ENCODE measurements at places on chromosomes 4 and X. TPM values are rescaled to one million over a fixed set of nuclear protein-coding genes. Genes with fewer than 3 reads are reported as not detected.

DNA sequence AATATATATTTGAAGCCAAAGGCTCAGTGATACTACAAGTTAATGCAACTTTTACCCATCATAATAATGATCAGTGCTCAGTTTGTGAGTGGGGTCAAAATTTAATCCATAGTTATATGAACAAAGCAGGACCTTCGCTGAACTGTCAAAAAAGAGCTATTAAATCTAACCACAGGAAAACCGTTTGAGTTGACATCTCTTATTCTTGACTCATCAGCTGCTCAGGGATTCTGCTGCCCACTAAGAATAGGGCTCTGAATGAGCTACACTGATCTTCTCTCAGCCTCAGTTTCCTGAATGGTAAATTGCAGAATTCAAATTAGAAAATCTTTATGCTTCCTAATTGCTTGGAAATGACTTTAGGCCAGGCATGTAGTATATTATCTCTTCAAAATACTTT, 44.9 kb upstream of the NAP1L5 start:
- peak; percentile 36 for DNase-seq
- H3K4me3 ChIP-seq: no peak overlapping the region
- H3K27me3 ChIP-seq: no peaks in the 10 kb centered on the region
- H3K27ac ChIP-seq: no peak overlapping the region
- H3K36me3 ChIP-seq: peaks cover 6% of the 10 kb centered on the region

- DNase-seq: no peak
- no peaks in the 10 kb centered on the region for H3K36me3 ChIP-seq
- no peak overlapping the region for H3K27ac ChIP-seq
- H3K4me1 ChIP-seq: peaks cover 25% of the 10 kb centered on the region
- H3K4me3 ChIP-seq: no peak overlapping the region
Observed at GRCh38 chr4:139917896-139918295, 236.1 kb downstream of the MAML3 start.

DNA sequence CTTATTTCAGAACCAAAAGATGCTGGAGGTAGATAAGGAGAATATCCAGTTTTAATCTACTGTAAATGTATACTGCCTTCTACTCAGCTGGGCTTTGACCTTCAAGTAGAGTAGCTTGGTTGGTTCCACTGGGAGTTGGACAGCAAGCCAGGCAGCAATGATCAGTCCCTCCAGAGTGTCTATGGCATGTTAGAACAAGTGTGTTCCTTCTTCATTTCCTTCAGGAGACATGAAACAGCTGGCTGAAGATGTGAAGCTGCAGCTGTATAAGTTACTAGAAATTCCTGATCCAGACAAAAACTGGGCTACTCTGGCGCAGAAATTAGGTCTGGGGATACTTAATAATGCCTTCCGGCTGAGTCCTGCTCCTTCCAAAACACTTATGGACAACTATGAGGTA, 111.1 kb downstream of the NFKB1 start:
- no peak overlapping the region for H3K4me3 ChIP-seq
- peaks cover 47% of the 10 kb centered on the region for H3K36me3 ChIP-seq
- no peak for DNase-seq
- no peaks in the 10 kb centered on the region for H3K27me3 ChIP-seq

GRCh38 chr4:106299977-106300376, 16.0 kb downstream of the TBCK start:
- no peaks in the 10 kb centered on the region for H3K27me3 ChIP-seq
- H3K4me1 ChIP-seq: no peaks in the 10 kb centered on the region
- no peak for DNase-seq
- peaks cover under 1% of the 10 kb centered on the region for H3K36me3 ChIP-seq
- H3K4me3 ChIP-seq: no peak overlapping the region
- no peak overlapping the region for H3K27ac ChIP-seq

The ABCE1 gene
- 70.7 TPM for total RNA-seq

The ETDB gene
- total RNA-seq: not detected

DNA sequence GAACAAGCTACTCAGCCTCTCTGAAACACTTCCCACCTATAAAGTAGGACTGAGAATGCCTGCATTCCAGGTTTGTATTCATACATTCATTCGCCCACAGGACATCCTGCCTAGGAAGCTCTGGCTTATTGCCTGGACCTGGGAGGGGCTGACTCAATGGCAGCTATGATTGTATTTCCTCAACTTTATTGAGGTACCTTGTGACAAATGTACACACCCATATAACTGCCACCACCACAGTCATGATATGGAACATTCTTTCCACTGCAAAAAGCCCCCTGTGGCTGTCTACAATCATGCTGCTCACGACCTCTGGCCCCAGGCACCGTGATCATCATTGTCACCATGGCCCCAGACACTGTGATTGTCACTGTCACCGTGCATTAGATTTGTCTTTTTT, 68.3 kb downstream of the ABLIM2 start:
- no peak overlapping the region for H3K4me3 ChIP-seq
- no peaks in the 10 kb centered on the region for H3K27me3 ChIP-seq
- H3K4me1 ChIP-seq: peaks cover 6% of the 10 kb centered on the region
- H3K36me3 ChIP-seq: no peaks in the 10 kb centered on the region
- no peak overlapping the region for H3K27ac ChIP-seq

DNA sequence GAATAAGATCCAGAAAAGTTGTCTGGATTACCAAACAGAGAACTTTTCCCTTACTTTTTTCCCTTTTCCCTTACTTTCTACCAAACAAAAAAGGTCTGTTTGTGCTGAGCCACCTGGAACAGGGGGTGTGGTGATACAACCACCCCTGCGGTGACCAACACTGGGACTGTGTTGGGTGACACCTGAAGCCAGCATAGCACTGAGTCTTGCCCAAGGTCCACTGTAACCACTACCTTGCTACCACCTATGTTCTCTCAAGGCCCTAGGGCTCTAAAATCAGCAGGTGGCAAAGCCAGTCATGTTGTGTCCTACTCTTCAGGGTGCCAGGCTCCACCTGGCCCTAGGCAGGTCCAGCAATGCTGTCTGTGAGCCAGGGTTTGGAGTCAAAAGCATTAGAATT, 22.8 kb upstream of the UNC5C start:
- no peaks in the 10 kb centered on the region for H3K27me3 ChIP-seq
- no peaks in the 10 kb centered on the region for H3K36me3 ChIP-seq
- no peak for DNase-seq
- no peak overlapping the region for H3K27ac ChIP-seq
- H3K4me1 ChIP-seq: no peaks in the 10 kb centered on the region

- H3K27ac ChIP-seq: no peak overlapping the region
- H3K4me1 ChIP-seq: peaks cover 9% of the 10 kb centered on the region
- H3K27me3 ChIP-seq: no peaks in the 10 kb centered on the region
- DNase-seq: peak; percentile 86
Observed at GRCh38 chr4:165199722-165200121, 7.6 kb upstream of the KLHL2 start.

The PABPC4L gene
- 0.58 TPM for total RNA-seq

The MAPK10 gene
- 4.6 TPM for total RNA-seq

DNA sequence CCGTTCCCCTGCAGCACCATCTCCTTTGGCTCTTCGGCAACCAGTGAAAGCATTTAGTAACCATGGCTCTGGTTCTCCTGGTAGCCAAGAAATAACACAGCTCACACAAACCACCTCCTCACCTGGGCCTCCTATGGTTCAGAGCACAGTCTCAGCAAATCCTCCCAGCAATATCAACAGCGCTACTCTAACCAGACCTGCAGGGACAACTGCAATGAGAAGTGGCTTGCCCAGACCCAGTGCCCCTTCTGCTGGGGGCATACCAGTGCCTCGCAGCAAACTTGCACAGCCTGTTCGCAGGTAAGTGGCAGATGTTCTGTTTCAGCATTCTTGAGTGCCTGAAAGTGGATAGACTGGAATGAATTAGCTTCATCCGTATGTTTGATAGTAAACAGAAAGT, 63.0 kb upstream of the SLC10A4 start:
- H3K27me3 ChIP-seq: no peaks in the 10 kb centered on the region
- no peak overlapping the region for H3K4me3 ChIP-seq
- peaks cover 10% of the 10 kb centered on the region for H3K36me3 ChIP-seq
- no peak for DNase-seq

- no peak overlapping the region for H3K4me3 ChIP-seq
- DNase-seq: peak; percentile 13
- H3K36me3 ChIP-seq: no peaks in the 10 kb centered on the region
- no peaks in the 10 kb centered on the region for H3K27me3 ChIP-seq
- no peak overlapping the region for H3K27ac ChIP-seq
Observed at GRCh38 chr4:34720571-34720970, 1523.7 kb downstream of the ARAP2 start.
